Upper lobe of left lung (tissue), 6 donors: ENCODE measurements at places on chromosomes 3 and 15. TPM values are rescaled to one million over a fixed set of nuclear protein-coding genes. Genes with fewer than 3 reads are reported as not detected.

FES gene
- 45.7 TPM for total RNA-seq

WDR53 gene
- 9.4 TPM for total RNA-seq

ZNF639 gene
- total RNA-seq: 16.8 TPM

MGA gene
- 32.3 TPM for total RNA-seq

CIDEC gene
- total RNA-seq: not detected

HTR3E gene
- not detected for total RNA-seq

ZBED2 gene
- total RNA-seq: 7.0 TPM

DNA sequence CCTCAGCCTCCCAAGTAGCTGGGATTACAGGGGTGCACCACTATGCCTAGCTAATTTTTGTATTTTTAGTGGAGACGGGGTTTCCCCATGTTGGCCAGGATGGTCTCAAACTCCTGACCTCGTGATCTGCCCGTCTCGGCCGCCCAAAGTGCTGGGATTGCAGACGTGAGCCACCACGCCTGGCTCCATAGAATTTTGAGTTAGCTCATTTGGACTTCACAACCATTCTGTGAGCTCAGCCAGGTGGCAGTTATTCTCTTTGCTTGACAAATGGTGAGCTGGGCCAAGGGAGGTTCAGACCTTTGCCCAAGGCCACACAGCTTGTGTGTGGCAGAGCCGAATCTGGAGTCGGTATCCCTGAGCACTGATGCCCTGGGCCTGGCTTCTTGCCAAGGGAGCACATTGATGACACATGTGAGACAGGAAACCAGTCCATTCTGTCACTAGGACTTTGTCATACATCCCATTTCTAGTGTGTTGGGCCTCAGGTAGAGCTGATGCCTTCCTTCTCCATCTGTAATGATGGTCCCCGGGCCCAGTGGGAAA, 17.6 kb downstream of the PODXL2 start:
- H3K36me3 ChIP-seq: no peaks in the 10 kb centered on the region
- no peak overlapping the region for H3K4me3 ChIP-seq
- H3K4me1 ChIP-seq: no peaks in the 10 kb centered on the region
- H3K27me3 ChIP-seq: no peaks in the 10 kb centered on the region
- DNase-seq: no peak
- no peak overlapping the region for H3K27ac ChIP-seq

GRCh38 chr3:128813097-128813496, 66.3 kb upstream of the ACAD9 start:
- DNase-seq: no peak
- H3K36me3 ChIP-seq: peaks cover 45% of the 10 kb centered on the region
- peaks cover 13% of the 10 kb centered on the region for H3K4me1 ChIP-seq
- no peak overlapping the region for H3K4me3 ChIP-seq
- H3K27me3 ChIP-seq: no peaks in the 10 kb centered on the region

GRCh38 chr15:95922431-95922830, 408.1 kb upstream of the NR2F2 start:
- no peak overlapping the region for H3K4me3 ChIP-seq
- no peaks in the 10 kb centered on the region for H3K4me1 ChIP-seq
- no peaks in the 10 kb centered on the region for H3K27me3 ChIP-seq
- no peak overlapping the region for H3K27ac ChIP-seq
- no peak for DNase-seq

GRCh38 chr3:162605651-162606204, 1109.1 kb downstream of the OTOL1 start:
- no peaks in the 10 kb centered on the region for H3K4me1 ChIP-seq
- H3K36me3 ChIP-seq: no peaks in the 10 kb centered on the region
- no peak for DNase-seq
- no peak overlapping the region for H3K4me3 ChIP-seq
- no peak overlapping the region for H3K27ac ChIP-seq

- H3K27ac ChIP-seq: no peak overlapping the region
- H3K4me3 ChIP-seq: no peak overlapping the region
- H3K27me3 ChIP-seq: no peaks in the 10 kb centered on the region
- no peaks in the 10 kb centered on the region for H3K36me3 ChIP-seq
- no peaks in the 10 kb centered on the region for H3K4me1 ChIP-seq
- no peak for DNase-seq
Observed at GRCh38 chr3:94185753-94186152, 122.9 kb downstream of the NSUN3 start.

DNA sequence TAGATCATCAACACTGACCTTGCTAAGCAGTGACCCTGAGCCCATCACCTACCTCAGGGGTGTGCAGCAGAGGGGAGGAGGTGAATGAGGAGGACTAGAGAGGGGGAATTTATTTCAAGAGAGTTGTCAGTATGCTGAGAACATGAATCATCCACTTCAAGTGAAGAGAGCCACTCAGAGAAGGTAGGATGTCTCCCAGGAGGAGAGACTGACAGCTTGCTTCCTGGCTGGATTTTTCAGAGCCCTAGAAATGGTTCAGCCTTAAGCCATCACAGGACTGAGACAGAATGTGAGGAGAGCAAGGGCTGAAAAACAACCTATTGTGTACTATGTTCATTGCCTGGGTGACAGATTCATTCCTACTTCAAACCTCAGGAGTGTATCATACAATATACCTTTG, 34.8 kb downstream of the CCNL1 start:
- no peak overlapping the region for H3K27ac ChIP-seq
- H3K4me3 ChIP-seq: no peak overlapping the region
- H3K4me1 ChIP-seq: peaks cover 33% of the 10 kb centered on the region
- H3K27me3 ChIP-seq: no peaks in the 10 kb centered on the region
- no peaks in the 10 kb centered on the region for H3K36me3 ChIP-seq
- DNase-seq: no peak

- H3K4me3 ChIP-seq: no peak overlapping the region
- DNase-seq: no peak
- peaks cover 14% of the 10 kb centered on the region for H3K4me1 ChIP-seq
- no peaks in the 10 kb centered on the region for H3K27me3 ChIP-seq
- H3K27ac ChIP-seq: no peak overlapping the region
- no peaks in the 10 kb centered on the region for H3K36me3 ChIP-seq
Observed at GRCh38 chr3:9091486-9092235, 128.4 kb upstream of the RAD18 start.

- H3K27me3 ChIP-seq: no peaks in the 10 kb centered on the region
- H3K27ac ChIP-seq: no peak overlapping the region
- H3K4me3 ChIP-seq: no peak overlapping the region
Observed at GRCh38 chr3:134640872-134641470, 9.9 kb downstream of the KY start.

DNA sequence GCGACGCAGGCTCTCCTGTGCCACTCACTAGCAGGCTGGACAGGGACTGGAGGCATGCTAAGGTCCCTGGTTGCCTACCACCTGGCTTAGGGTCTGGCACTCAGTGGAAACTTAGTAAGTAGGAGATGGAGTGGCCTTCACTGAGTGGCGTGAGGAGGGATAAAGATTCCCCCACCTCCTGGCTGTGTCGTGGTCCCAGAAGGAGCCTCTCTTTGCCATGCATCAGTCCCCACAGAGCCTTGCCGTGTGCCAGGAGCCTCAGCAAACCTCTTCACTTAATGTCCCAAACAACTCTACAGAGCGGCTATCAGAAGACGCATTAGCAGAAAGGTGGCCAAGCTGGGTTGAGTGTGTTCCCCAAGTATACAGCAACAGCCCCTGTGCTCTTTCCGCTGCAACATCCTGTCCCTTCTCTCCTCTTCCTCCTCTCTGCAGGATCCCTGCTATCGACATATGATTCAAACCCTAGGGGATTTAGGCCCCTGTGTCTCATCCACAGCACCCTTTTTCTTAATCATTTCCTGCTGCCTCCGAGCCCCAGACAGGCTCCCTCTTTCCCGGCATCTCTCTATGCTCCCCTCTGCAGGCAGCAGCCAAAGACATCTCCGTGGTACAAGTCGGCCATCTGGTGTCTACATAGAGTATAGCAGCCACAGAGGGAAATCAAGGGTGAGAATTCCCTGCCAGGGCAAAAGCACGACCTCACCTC, 66.7 kb downstream of the SLC6A1 start:
- H3K27ac ChIP-seq: no peak overlapping the region
- peaks cover 3% of the 10 kb centered on the region for H3K27me3 ChIP-seq
- peaks cover 9% of the 10 kb centered on the region for H3K4me1 ChIP-seq

DNA sequence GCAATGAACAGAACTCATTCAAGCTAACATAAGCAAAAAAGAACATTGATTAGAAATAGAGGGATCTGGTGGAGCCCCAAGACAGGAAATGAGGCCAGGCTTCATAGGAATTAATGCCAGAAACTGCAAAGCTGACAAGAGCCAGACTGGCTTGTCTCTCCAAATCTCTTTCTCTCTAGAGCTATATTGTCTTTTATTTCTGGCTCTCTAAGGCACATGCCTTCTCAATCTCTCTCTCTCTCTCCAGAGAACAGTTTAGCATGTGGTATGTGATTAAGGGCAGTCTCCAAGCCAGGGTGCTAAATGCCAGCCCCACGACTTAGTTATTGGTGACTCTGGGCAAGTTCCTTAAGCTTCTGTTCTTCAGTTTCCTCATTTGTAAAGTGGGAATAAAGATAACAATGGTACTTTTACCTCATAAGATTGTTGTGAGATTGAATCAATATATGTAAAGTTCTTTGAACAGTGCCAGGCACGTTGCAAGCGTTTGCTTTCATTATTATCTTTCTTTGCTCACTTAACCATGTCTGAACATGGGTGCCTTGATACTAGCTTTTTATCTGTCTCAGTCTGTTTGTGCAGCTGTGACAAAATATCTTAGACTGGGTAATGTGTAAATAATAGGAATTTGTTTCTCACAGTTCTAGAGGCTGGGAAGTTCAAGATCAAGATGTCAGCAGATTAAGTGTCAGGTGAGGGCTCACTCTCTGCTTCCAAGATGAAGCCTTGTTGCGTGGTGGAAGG, 123.2 kb downstream of the BDH1 start:
- no peaks in the 10 kb centered on the region for H3K27me3 ChIP-seq
- no peak for DNase-seq
- H3K36me3 ChIP-seq: no peaks in the 10 kb centered on the region
- no peak overlapping the region for H3K4me3 ChIP-seq

DNA sequence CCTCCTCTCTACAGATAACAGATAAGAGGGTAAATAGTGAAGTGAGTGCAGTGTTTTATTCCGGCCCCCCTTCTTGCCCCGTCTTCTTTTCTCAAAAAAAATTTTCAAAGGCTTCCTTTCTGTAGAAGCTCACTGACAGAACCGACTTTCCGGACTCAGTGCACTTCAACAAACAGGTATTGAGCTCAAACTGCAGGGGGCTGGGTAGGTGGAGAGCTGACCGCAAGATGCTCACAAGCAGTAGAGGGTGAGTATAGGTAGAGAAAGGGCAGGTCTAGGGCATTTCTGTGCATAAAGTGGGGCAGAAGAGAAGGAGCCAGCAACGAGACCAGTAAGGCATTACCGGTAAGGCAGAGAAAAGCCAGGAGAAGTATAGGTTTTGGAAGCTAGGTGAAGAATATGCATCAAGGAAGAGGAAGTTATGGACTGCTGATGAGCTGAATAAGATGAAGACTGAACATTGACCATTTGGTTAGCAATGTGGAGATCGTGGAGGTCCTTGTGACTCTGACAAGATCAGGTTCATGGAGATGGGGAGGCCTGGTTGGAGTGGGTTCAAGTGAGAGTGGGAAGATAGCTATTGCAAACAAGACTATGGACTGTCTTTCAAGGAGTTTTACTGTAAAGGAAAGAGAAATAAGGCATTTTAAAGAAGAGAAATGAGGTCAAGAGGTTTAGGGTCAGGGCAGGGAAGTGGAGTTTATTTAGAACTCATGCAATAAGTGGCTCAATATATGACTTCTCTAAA, 97.4 kb downstream of the ST6GAL1 start:
- H3K27ac ChIP-seq: no peak overlapping the region
- H3K27me3 ChIP-seq: no peaks in the 10 kb centered on the region
- DNase-seq: no peak

GRCh38 chr15:85044894-85045293, 63.2 kb downstream of the PDE8A start:
- no peak overlapping the region for H3K4me3 ChIP-seq
- no peaks in the 10 kb centered on the region for H3K27me3 ChIP-seq
- DNase-seq: no peak

- H3K4me3 ChIP-seq: no peak overlapping the region
- H3K27me3 ChIP-seq: no peaks in the 10 kb centered on the region
- no peak overlapping the region for H3K27ac ChIP-seq
- H3K4me1 ChIP-seq: no peaks in the 10 kb centered on the region
- DNase-seq: no peak
- H3K36me3 ChIP-seq: no peaks in the 10 kb centered on the region
Observed at GRCh38 chr15:80442728-80443403, 38.7 kb downstream of the ARNT2 start.

- H3K4me1 ChIP-seq: no peaks in the 10 kb centered on the region
- H3K36me3 ChIP-seq: no peaks in the 10 kb centered on the region
- no peak overlapping the region for H3K27ac ChIP-seq
- DNase-seq: no peak
- H3K27me3 ChIP-seq: no peaks in the 10 kb centered on the region
- no peak overlapping the region for H3K4me3 ChIP-seq
Observed at GRCh38 chr3:155070316-155070715, 9.8 kb upstream of the MME start.

DNA sequence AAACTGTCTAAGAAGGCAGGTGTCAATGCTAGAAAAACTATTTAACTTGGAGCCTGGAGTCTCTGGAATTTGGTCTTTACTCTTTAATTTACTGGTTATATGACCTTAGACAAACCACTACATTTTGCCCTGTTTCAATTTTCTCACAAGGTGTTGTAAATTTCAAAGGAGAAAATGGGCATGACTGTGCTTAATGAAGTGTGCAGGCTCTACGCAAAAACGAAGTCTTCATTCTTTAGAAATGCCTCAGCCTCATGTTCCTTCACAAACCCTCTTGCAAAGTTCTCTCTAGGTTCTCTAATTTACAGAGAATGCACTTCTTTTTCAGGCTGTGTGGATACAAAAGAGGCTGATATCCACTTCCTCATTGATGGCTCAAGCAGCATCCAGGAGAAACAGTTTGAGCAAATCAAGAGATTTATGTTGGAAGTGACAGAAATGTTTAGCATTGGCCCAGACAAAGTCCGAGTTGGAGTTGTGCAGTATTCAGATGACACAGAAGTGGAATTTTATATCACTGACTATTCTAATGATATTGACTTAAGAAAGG, 39.1 kb downstream of the COL6A5 start:
- no peaks in the 10 kb centered on the region for H3K27me3 ChIP-seq
- DNase-seq: no peak
- no peak overlapping the region for H3K27ac ChIP-seq
- H3K4me3 ChIP-seq: no peak overlapping the region
- no peaks in the 10 kb centered on the region for H3K36me3 ChIP-seq

DNA sequence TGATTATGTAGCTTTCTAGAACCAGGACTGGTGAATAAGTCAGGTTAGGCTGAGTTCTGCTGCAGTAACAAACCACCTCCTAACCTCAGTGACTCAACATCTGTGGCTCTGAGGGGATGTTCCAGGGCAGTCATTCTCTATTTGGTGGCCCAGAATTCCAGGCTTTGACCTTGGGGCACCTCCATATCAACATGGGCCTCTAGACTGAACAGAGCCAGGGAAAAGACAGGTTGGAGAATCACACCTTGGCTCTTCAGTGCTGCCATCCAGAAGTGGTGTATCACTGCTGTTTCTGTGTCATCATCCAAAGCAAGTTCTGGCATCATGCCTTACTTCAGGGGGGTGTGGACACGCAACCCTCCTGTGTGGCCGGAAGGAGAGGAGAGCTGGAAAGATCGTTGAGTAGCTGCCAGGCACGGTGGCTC, 15.3 kb downstream of the ZBTB47 start:
- no peaks in the 10 kb centered on the region for H3K27me3 ChIP-seq
- DNase-seq: no peak

GRCh38 chr15:25065876-25066275, 111.1 kb downstream of the SNRPN start:
- H3K27me3 ChIP-seq: no peaks in the 10 kb centered on the region
- H3K4me1 ChIP-seq: no peaks in the 10 kb centered on the region
- H3K36me3 ChIP-seq: peaks cover 99% of the 10 kb centered on the region
- DNase-seq: no peak
- H3K4me3 ChIP-seq: no peak overlapping the region
